Kasumi-1 (cell line): ENCODE measurements at places on chromosomes 5 and 9.

- no peak for DNase-seq
Measured at GRCh38 chr5:7245121-7245651, 150.8 kb upstream of the ADCY2 start.

DNA sequence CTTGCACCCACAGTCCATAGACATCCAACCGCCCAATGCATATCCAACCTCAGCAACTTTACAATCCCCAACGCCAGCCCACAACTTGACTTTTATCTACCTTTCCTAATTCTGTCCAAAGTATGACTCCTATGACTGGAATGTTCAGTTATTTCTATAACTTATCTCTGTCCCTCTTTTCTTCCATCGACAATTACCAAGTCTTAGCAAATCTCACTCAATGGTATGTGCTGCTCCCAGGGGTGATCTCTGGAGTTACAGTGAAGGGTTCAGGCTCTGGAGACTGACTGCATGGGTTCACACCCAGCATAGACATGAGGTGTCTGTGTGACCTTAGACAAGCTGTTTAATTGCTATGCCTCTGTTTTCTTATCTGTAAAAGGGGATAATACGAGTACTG lies 106.9 kb downstream of the SPOCK1 start:
- no peak for DNase-seq

- no peak for DNase-seq
Measured at GRCh38 chr5:32651088-32651487, 60.0 kb upstream of the NPR3 start.

DNA sequence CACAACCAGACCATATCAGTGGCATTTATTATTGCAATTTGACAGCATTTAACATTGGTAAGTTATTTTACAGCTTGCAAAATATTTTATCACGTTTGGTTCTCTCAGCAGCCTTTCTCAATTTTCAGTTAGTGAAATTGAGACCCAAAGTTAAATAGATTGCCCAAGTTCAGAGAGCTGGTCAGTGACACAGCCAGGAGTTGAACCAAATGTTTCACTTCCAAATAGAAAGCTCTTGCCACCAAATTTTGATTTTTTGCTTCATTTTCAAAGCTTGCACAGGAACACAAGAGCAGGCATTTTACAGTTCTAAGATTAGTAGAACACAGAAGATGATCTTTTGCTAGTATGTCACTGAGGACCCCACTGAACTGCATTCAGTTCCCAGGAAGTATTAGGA lies 271.5 kb upstream of the C9orf72 start:
- DNase-seq = no peak

GRCh38 chr9:137206602-137207001 lies 1.1 kb downstream of the NDOR1 start:
- DNase-seq = no peak

GRCh38 chr5:132235340-132235739 lies 7.7 kb upstream of the P4HA2 start:
- no peak for DNase-seq

DNA sequence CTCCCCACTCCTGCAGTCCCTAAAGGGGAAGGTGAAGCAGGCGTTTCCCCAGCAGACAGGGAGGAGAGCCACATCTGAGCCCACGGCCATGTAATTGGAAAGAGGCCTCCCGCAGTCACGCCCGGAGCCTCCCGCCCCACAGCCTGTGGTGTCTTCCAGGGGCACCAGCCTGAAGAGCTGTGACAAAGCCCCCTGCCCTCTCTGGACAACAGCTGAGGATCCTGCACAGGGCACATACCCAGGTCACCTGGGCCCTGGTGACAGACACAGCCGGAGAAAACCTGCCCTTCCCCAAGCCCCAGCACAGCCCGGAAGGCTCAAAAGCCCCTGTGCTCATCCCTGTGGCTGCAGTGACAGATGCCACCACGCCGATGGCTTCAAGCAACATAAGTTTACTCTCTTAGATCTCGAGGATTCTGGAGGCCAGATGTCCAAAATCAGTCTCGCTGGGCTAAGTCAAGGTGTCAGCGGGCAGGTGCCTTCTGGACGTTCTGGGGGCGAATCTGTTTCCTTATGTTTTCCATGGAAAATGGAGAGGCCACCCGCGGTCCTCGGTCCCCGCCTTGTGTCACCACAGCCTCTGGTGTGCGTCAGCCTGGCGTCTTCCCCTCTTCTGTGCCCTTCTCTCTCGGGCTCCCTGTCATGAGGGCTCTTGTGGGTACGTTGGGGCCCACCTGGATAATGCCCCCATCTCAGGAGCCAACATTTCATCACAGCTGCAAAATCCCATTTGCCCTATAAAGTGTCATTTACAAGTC lies 71.5 kb downstream of the PSMB7 start:
- no peak for DNase-seq

DNA sequence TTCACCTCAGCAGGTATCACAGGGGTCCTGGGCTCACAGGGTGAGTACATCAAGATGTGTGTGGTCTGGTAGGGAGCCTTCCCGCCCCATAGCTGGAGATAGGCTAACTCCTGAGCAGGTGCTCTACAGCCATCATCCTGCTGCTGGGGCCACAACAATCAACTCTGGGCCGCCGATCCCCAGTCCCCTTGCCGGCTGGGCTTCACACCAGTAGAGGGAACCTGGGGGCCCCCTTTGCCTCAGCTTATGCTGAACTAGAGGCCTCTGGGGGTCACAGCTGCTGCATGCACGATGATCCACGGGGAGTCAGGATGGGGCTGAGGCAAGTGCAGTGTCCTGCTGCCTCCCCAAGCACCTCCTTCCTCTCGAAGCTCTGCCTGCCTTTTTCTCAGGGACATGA lies 46.5 kb downstream of the IRF1 start:
- no peak for DNase-seq

- DNase-seq = no peak
Measured at GRCh38 chr9:70389621-70390266, 24.7 kb downstream of the KLF9 start.

DNA sequence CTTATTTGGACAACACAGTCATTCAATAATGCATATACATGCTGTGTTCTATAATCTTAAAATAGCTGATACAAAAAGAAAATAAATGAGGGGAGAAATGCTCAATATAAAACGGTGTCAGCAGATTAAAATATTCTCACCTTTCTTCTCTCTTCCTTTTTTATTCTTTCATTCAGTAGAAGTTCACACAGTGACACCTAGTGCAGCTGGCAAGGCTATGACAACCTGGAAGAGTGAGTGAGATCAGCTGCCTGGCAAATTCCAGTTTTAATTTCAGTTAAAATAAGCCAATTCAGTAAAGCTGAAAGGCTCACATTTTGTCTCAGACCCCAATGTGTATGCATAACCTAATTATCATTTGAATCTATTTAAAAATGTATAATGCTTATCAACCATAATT lies 150.3 kb downstream of the RASEF start:
- DNase-seq = no peak

GRCh38 chr5:153350175-153350883 lies 140.1 kb upstream of the GRIA1 start:
- no peak for DNase-seq

DNA sequence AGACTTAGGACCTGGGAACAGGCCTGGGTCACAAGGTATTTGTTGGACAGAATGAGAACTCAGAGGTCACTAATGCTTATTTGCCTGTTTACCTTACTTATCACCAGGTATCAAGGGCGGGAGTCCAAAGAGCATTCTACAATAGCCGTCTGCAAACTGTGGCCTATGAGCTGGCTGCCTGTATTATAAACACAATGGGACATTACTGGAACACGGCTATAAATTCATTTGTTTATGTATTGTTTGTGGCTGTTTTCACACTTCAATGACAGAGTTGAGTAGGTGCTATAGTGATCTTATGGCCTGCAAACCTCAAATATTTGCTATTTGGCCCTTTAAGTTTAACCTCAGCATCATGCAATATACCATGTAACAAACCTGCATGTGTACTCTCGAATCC lies 76.6 kb upstream of the ASTN2 start:
- no peak for DNase-seq

DNA sequence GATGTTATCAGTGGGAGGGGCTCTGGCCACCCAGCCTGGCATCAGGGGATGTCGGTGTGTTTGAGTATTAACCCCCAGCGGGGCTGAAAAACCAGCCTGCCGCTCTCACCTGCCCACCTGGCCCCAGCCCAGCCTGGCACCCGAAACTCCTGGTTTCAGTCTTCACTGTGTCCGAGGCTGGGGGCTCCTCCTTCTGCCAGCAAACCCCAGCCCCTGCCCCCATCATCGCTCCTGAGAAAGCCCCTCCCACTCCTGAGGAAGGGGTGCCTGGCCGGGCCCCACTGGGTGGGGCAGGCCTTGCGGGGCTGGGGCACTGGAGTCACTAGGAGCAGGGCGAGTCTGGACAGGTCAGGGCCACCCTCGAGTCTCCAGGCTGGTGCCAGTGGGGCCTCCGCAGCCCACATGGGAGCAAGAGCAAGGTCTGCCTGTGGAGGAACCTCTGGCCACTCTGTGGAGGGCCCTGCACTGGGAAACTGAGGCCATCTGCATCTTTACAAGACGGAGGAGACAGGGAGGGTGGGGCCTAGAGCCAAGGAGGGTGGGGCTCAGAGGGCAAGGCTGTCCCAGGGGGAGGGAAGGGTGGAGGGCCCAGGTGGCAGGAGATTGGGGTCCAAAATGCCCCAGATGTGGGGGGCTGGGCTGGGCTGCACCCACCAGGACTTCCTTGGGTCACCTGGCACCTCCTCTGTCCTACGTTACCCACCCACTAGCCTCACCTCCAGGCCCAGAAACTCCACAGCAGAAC lies 51.5 kb upstream of the NOTCH1 start:
- no peak for DNase-seq

DNA sequence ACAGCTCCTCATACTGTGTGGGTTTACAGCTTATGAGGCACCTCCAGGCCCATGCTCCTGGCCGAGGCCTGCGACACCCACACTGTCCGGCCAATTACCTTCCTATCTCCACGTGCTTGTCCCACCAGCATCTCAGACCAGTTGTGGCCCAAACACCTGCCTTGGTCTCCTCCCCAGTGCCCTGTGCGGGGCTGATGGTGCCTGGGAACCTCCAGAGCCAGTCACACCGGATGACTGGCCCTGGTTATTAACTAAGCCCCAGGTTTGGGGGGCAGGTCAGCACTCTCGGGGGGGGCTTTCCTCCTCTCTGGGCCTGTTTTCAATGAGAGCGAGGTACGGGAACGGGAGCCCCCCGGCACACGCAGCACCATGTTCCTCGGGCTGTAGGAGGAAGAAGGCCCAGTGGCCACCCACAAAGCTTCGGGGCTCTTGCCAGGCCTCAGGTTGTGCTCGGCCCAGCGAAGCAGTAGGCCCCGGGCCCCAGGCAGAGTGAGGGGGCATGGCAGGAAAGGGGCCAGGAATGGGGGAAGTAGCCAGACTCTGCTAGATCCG lies 76.0 kb upstream of the PHYKPL start:
- DNase-seq = no peak

- DNase-seq = no peak
Measured at GRCh38 chr9:133768859-133769510, 30.8 kb upstream of the SARDH start.

GRCh38 chr9:94804316-94804715 lies 77.8 kb downstream of the AOPEP start:
- no peak for DNase-seq

DNA sequence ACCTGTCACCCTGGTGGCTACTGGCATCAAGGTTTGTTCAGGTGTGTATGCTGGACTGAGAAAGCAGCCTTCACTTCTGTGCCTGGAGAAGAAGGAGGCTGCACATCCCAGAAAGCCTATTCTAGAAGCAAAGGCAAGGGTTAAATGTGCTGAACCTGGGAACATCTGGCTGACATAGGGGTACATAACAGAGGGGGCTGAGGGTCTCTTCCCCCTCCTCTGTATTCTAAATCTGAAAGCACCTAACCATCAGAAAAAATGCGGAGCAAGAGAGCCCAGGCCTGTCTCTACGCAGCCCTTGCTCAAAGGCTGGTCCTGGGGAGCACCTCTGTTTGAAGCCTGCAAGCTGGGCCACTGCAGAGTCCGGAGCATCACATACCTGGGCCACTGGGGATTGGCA lies 53.2 kb upstream of the FSTL4 start:
- no peak for DNase-seq

DNA sequence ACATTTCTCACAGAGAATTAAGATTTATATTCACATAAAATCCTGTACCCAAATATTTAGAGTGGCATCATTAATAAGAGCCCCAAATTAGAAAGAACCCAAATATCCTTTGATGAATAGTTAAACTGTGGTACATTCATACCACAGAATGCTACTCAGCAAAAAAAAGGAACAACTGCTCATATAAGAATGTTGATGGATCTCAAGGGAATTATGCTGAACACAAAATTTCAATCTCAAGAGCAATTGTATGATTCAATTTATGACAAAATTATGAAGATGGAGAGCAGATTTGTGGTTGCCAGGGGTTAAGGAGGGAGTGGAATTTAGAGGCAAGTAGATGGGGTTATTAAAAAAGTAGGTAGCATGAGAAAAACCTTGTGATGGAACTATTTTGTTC lies 4.5 kb upstream of the PAIP1 start:
- DNase-seq = no peak

- no peak for DNase-seq
Measured at GRCh38 chr5:178196986-178197385, 7.3 kb upstream of the HNRNPAB start.

- DNase-seq = no peak
Measured at GRCh38 chr5:32159328-32160072, 14.6 kb downstream of the GOLPH3 start.

- no peak for DNase-seq
Measured at GRCh38 chr9:113720495-113720894, 155.6 kb upstream of the ZNF618 start.

- peak; percentile 8 for DNase-seq
Measured at GRCh38 chr9:127523312-127523851, 72.1 kb downstream of the LRSAM1 start.

GRCh38 chr5:135430135-135430437 lies 17.1 kb downstream of the DCANP1 start:
- no peak for DNase-seq

DNA sequence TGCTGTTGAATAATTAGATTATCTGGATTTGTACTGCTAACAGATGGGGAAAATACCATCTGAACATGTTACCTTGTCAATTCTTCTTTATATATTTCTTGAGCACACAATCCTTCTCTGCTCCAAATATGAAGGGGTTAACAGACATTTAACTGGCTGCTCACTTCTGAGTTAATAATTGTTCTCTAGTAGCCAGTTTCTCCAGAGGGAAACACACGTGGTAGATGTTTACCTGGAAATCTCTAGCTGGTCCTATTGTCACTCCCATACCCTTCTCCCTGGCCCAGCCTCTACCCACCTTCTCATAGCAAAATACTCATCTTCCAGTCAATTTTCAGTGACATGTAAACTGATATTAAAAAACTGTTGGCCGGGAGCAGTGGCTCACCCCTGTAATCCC lies 101.5 kb upstream of the ZNF462 start:
- no peak for DNase-seq

GRCh38 chr9:36337002-36337401 lies 63.1 kb downstream of the RNF38 start:
- DNase-seq = no peak

GRCh38 chr9:107142430-107142829 lies 140.6 kb upstream of the RAD23B start:
- no peak for DNase-seq

GRCh38 chr5:43036856-43037635 lies 3.1 kb downstream of the ANXA2R start:
- no peak for DNase-seq

DNA sequence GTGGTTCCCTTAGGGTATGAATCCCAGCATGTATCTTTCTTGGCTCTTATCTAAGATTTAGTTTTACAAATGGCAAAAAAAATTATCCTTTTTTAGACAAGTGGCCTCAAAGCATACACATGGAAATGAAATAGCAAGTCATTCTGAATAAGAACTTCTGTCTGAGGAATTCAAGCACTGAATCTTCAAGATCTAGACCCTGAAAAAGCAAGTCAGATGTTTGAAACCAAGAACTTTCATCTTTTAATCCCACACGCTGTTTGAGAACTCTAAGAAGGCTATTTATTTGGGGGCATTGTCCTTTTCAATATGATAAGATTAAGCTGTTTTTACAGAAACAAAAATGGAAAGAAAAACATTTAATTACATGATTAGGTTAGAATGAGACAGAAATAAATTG lies 549.2 kb upstream of the CYLC2 start:
- no peak for DNase-seq
